ENCODE measurements at places on chromosomes 2 and 18.

GRCh38 chr2:159445307-159445706 lies 158.8 kb upstream of the WDSUB1 start:
- DNase-seq: no peak

- DNase-seq: no peak
Measured at GRCh38 chr2:104332731-104333130, 521.2 kb upstream of the POU3F3 start.

DNA sequence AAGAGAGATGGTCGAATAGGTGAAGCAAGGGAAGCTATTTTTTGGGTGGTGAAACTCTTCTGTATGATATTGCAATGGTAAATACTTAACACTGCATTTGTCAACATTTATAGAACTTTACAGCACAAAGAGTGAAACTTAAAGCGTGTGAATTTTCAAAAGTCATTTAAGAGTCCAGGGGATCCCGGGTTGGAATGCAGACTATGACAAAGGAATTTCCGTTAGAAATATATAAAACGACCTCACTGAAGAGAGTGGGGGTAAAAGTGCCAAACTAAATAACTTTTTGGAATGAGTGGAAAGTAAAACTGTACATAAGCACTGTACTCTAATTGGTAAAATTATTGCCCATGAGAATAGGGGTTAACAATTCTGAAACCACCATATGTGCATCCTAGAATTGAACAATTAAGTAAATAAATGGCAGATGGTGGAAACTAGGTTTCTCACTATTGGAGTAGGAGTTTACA lies 191.0 kb upstream of the FN1 start:
- no peak for DNase-seq

DNA sequence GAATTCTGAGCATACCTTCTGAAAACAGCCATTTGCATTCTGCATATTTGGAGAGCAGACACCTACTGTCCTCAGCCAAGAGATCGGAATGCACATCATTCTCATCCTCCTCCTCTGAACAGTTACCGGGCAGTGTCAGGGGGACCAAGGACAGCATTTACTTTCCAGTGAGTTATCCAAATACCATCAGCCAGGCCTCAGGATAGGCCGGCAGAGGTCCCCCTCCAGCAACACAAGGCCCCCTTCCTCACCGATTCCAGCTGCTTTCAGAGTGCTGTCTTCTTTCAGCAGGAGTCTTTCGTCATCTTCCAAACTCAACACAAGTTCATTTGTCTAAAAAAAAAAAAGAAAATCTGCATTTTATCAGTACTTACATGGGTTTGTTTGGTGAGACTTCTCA lies 55.3 kb downstream of the C2orf76 start:
- DNase-seq: no peak

- no peak for DNase-seq
Measured at GRCh38 chr2:226797289-226797988, 2.2 kb downstream of the IRS1 start.

DNA sequence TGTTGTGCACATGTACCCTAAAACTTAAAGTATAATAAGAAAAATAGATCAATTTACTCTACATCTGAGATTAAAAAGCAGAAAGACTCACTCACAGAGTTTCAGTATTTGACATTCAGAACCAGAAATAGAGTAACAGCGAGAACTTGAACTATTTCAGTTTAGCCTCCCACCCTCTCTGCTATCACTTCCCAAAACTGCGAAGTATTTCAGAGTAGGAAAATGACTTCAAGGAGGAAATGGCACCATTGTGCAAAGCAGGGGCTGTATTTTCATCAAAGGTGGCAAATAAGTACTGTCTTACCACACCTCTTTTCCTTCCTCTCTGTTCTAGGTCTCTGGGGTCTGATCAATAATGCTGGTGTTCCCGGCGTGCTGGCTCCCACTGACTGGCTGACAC lies 13.6 kb downstream of the DHRS9 start:
- no peak for DNase-seq

DNA sequence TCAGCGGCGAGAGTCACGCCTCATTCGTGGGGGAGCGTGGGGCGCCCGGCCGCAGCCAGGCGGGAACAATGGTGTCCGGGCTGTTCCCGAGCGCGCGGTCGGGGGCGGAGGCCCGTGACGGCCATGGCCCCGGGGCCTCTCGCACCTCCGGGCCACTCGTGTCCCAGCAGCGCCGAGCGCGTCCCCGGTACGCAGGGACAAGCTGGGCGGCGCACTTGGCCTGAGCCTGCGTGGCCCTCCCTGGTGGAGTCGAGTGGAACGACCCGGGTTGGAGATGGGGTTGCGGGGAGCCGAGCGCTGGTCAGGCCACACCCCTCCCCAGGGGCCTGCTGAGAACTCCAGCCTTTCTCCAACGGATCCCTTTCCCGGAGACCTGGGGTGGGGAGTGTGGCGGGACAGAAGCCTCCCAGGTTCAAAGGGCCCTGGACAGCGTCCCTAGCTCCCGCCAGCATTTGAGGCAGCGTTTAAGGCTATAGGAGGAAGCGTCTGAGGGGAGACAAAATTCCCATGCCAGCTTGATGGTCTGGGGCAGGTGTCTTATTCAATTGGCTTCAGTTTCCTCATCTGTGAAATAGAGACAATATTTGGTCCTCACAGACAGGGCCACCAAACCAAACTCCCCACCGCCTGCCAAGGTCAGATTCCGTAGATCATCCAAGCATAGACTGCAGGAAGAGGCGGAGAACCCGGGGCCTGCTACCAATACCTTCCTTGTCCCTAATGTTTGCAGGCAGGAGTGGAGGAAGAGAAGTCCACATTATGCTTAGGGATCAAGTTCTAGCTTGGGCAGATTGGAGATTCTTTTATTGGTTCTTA lies 553 bp downstream of the CNDP2 start:
- peak; percentile 46 for DNase-seq

GRCh38 chr2:43762286-43762685 lies 11.6 kb upstream of the DYNC2LI1 start:
- no peak for DNase-seq

DNA sequence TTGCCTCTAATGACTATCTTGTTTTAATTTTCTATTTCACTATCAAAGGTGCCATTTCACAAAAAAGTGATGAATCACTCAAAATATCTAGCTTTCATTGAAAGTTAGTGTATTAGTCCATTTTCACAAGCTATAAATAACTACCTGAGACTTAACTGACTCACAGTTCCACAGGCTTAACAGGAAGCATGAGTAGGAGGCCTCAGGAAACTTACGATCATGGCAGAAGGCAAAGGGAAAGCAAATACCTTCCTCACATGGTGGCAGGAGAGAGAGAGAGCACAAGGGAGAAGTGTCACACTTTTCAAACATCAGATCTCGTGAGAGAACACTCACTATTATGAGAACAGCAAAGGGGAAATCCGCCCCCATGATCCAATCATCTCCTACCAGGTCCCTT lies 1220.4 kb upstream of the ZEB2 start:
- DNase-seq: no peak

DNA sequence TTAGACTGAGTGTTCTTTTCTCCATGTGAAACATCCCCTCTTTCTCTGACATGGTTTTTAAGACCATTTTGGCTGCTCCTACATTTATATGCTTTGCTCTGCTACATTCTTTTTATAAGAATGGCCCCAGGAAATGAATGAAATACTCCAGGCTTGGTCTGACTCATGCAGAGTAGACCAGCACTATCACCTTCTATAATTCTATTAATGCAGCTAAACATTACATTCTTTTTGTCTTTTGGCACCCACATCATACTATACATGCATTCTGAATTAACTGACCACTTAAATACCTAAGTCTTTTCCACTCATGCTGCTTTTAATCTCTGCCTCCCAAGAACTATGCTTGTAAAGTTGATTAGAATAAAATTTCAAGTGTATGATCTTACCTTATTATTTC lies 94.1 kb downstream of the AAK1 start:
- DNase-seq: no peak

DNA sequence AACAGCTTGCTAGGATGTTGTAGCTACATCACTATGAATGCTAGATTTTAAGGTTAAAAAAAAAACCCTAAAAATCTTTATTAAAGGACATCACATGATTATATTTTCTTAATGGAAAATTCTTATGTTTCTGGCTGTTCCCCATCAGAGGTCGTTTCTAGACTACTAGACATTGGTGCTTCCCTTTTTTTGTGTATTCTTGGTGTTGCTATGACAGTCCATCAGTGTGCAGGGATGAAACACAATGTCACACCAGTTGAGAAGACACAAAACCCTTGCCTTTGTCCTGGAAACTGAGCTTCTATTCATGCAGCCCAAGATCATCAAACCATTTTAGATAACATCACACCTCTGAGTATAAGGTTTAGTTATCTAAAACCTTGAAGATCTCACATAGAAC lies 19.9 kb upstream of the TMEM131 start:
- no peak for DNase-seq

- no peak for DNase-seq
Measured at GRCh38 chr2:39283561-39283960, 39.8 kb upstream of the CDKL4 start.

DNA sequence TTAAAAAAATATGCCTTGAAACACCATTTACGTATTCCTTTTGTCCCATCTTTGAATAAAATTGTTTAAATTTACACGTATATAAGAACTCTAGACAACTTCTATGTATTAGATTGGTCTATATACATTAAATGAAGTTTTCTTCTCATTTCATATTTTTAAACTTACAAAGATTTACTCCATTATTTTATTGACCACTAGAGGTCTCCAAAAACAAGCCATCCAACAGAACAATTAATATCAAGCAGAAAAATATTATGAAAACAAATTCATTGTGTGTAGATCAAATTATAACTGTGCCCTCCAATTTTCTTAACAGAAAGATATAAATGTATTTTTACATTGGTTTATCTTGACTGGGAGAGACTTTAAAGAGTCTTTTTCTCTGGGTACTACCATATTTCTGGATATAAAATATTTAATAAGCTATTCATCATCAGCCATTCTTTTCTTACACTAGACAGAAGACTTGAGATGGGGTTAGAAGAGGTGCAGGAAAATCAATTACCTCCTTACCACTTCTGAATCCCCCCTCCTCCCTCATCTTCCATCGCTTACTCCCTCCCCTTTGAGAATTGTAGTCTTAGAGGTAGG lies 66.5 kb downstream of the DPP4 start:
- DNase-seq: no peak

DNA sequence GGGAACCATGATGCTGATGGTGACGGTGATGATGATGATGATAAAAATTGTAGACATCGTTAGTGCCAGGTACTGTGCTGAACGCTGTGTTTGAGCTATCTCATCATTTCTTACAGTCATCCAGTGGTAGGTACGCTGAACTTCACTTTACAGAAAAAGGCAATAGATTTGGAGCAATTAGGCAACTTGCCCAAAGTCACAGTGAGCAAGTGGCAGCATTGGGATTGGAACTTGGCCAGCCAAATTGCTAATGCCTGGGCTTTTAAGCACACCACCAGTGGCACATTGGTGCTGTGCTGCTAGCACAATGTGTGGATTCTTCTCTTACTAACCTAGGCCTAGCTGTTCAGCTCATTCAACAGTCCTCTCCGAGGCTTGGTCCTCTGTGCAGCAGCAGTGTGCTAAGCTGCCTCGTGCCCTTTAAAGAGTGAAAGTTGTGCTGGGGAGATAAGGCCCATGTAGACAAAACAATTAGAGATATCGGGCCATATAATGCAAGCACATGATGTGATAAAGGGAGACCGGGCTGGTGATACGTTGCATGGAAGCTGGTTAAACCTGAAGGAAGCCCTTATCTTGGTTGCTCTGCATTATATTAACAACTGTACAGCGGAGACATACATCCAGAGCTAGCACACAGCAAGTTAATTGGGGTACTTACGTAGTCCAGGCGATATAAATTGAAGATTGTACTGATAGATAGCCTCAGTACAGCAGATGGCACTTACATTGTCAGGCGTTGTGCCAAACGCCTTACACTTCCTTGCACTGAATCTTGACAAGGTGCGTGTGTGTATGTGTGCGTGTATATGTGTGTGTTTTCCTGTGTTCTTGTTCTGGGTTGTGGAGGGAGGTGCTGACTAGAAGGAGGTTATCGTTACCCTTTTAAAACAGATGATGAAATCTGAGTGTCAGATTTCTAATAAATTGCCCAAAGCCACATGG lies 28.4 kb downstream of the HK2 start:
- DNase-seq: no peak

DNA sequence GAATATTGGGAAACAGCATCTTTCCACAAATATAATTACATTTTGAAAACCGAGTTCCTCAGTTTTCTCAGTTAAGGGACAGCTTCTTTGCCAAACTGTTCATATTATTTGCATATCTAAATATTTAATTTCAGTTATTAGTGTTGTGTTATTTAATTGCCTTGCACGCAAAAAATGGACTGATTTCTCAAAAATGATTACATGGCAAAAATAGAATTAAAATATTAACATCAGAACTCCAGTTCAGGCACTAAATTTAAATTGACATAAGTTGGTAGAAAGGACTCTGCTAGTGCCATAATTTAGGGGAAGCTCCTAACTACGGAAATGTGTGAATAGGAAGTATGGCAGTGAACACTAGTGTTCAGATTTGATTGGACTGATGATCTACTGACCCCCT lies 209.6 kb downstream of the PARD3B start:
- no peak for DNase-seq

GRCh38 chr18:58962336-58962735 lies 97.7 kb downstream of the ZNF532 start:
- DNase-seq: no peak

- no peak for DNase-seq
Measured at GRCh38 chr2:182767578-182767977, 51.5 kb downstream of the DNAJC10 start.

DNA sequence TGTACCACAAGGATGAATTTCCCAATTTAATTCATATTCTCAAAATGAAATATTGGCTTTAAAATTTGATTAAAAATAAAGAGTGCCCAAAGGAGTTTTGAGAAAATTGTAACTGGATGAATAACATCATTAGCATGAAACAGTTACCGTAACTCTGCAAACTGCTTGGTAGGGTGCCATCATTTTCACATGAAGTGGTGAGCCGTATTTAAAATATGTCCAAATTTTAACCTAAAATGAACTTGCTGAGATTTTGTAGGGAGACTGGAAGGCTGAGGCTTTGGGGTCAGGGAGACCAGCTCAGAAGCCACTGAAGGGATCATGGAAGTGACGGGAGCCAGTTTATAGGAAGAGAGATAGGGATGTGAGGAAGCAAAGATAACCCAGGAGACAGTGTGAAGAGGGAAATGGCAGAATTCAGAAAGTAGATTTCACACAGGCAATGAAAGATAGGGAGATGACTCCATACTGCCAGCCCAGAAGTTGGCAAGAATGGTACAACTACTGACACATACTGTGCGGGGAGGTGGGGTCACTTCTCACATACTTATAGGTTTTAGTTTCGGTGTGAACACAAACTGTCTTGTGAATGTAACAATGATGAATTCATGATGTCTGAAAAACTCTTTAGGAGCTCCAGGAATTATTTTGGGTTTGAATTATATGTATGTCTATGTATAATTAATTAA lies 53.8 kb downstream of the EFEMP1 start:
- no peak for DNase-seq

DNA sequence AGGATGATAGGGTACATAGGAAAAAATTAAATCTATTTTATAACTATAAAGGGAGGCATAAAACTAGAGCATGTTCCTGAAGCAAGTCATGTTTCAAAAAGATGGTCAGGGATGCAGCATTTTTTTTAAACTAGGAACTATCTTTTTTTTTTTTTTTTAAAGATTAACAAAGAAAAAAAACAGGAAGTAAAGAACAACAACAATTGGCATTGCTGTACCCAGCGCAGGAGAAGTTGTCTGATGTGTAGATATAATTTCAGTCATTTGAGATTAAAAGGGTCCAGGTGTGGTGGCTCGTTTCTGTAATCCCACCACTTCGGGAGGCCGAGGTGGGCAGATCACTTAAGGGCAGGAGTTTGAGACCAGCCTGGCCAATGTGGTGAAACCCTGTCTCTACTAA lies 41.5 kb downstream of the PMAIP1 start:
- DNase-seq: no peak

Data from NCI-H1930 (cell line).